Cardiac septum (tissue), 1 donor: ENCODE measurements at places on chromosomes 6 and 20.

- DNase-seq, result no peak
Observed at GRCh38 chr20:21125072-21125848, 622 bp upstream of the KIZ start.

GRCh38 chr6:47034926-47035325 lies 7.2 kb downstream of the ADGRF1 start:
- DNase-seq, result no peak

GRCh38 chr6:30818391-30818841 lies 65.9 kb upstream of the DDR1 start:
- no peak for DNase-seq

DNA sequence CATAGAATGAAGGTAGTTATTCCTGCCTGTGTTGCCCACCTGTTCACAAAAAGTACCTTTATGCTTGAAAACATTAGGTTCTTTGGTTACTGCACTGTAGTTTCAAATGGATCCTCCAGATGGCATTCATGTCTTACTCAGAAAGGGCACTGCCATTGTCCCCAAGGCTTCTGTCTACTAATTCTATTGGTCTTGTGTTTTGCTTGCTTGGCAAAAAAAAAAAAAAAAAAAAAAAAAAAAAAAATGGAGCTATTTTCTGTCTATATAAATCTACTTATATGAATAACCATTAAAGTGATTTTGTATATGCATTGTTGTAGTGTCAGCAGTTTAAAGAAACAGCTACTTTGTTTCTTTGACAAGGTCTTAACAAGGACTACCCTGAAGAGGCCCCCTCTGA lies 12.7 kb upstream of the EFHC1 start:
- no peak for DNase-seq

GRCh38 chr20:51608061-51608460 lies 65.5 kb upstream of the NFATC2 start:
- no peak for DNase-seq
